ENCODE measurements at places on chromosomes 4 and X. TPM values are rescaled to one million over a fixed set of nuclear protein-coding genes. Genes with fewer than 3 reads are reported as not detected.

Gene DHRSX
- total RNA-seq: 29.5 TPM

Gene MTHFD2L
- total RNA-seq: 47.1 TPM

Gene SHROOM2
- 22.5 TPM for total RNA-seq

Gene PRAF2
- total RNA-seq: 9.0 TPM

Gene MOSPD2
- 25.0 TPM for total RNA-seq

Measured in cerebellum (tissue), 4 donors.